ENCODE measurements at places on chromosomes 2 and 18. TPM values are rescaled to one million over a fixed set of nuclear protein-coding genes. Genes with fewer than 3 reads are reported as not detected.

DNA sequence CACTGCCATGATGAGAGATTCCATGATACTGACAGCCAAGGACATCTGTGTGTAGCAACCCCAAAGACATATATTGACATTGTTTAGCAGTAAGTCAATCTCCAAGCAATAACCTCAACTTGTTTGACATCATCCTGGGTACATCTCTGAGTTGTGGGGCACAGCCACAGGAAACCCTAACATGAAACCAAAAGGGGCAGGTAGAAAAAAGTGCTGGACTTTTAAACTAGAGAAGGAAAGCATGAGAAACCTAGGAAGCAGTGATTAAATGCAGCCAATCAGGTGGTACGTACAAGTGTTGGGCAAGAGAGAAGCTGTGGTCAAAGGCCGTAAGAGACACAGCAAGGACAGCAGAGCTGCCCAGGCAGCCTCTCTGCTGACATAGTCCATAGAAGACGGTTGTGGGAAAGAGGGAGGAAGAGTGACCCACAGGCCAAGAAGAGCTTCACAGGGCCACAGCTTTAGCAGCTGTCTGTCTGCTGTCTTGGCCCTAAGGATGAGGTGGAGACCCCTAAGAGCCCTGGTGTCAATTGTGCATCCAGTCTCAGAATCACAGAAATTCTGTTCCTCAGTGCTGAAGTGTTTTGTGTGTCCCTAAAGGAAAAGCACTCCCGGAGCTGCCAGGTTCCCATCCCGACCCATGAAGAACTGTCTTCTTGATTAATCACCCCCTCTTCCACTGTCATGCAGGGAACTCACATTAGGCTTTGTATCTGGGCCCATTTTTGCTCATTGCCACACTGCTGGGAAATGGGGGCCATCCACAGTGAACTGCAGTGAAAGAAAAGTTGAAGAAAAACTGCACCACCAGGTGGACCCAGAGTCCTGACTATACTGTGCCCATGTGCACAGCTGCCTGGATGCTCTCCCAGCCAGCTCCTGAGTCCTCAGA lies 25.4 kb upstream of the CHN1 start:
- no peak overlapping the region for H3K27ac ChIP-seq
- H3K36me3 ChIP-seq, result no peaks in the 10 kb centered on the region
- peak; percentile 14 for DNase-seq

Gene POTEJ
- total RNA-seq, result not detected

GRCh38 chr2:240820607-240821428 lies 799 bp upstream of the KIF1A start:
- H3K27ac ChIP-seq, result no peak overlapping the region
- no peaks in the 10 kb centered on the region for H3K36me3 ChIP-seq
- no peak for DNase-seq

Gene ALLC
- total RNA-seq, result not detected

DNA sequence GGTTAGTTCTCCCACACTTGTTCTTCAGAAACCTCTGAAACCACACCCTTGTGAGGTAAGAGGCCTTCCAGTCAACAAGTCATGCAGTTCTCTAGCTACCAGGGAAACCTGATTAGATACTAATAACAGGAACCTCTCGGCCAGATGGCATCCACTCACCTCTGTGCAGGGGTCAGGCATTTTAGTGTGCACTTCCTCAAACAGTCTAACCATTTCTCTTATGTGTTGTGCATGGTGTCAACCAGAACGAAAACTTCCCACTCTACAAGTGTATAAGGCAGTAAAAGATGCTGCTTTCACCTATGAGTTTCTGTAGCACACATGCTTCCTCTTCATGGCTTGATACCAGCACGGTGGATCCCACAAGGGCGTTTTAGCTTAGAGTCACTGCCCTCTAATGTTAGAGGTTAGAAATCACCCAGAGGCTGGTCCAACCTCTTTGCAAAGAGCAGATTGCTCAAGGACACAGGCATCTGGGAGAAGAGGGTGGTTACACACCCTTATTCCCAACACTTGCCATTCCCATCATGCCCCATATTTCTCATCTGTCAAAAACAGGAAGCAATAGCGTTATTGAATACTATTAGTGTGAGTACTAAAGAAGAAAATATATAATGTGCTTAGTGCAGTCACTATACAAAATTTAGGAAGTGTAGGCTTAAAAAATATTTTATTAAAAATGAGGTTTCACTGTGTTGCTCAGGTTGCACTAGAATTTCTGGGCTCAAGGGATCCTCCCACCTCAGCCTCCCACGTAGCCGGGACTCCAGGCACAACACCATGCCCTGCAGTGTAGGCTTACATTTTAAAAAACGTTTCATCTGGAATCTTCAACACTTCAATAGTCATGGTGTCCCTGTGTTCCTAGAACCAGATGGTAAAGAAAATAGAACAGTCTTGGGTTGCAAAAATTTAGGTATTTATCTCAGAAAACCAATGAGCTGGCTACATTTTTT lies 34.5 kb upstream of the RAB31 start:
- no peak for DNase-seq
- no peaks in the 10 kb centered on the region for H3K27me3 ChIP-seq
- no peaks in the 10 kb centered on the region for H3K36me3 ChIP-seq
- no peak overlapping the region for H3K27ac ChIP-seq

Gene LCLAT1
- total RNA-seq, result 17.6 TPM

Gene SSB
- 50.1 TPM for total RNA-seq

Gene CYP1B1
- total RNA-seq, result 5.6 TPM

- H3K27me3 ChIP-seq, result no peaks in the 10 kb centered on the region
- DNase-seq, result no peak
- peaks cover 2% of the 10 kb centered on the region for H3K4me1 ChIP-seq
- H3K4me3 ChIP-seq, result no peak overlapping the region
- H3K27ac ChIP-seq, result no peak overlapping the region
Measured at GRCh38 chr2:31235504-31235902, 1.6 kb downstream of the EHD3 start.

DNA sequence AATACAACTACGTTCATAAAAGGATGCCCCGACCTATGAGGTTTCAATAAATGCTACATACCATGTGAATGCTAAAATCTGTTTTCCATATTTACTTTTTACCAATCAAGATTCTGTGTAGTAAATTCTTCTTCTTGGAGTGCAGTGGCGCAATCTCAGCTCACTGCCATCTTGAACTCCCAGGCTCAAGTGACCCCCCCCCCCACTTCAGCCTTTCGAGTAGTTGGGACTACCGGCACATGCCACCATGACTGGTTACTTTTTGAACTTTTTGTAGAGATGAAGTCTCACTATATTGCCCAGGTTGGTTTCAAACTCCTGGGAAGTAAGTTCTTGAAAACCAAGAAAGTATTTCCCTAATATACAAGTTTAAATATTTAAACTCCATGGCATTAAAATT lies 14.4 kb upstream of the USP34 start:
- no peaks in the 10 kb centered on the region for H3K36me3 ChIP-seq
- H3K27ac ChIP-seq, result no peak overlapping the region
- DNase-seq, result no peak
- no peaks in the 10 kb centered on the region for H3K27me3 ChIP-seq
- H3K4me1 ChIP-seq, result no peaks in the 10 kb centered on the region

GRCh38 chr2:898319-898718 lies 52.3 kb upstream of the SNTG2 start:
- no peak for DNase-seq
- no peaks in the 10 kb centered on the region for H3K4me1 ChIP-seq
- H3K27me3 ChIP-seq, result no peaks in the 10 kb centered on the region
- no peak overlapping the region for H3K27ac ChIP-seq
- no peaks in the 10 kb centered on the region for H3K36me3 ChIP-seq

Gene ADRA2B
- 0.48 TPM for total RNA-seq

Gene CLEC4F
- total RNA-seq, result 0.11 TPM

DNA sequence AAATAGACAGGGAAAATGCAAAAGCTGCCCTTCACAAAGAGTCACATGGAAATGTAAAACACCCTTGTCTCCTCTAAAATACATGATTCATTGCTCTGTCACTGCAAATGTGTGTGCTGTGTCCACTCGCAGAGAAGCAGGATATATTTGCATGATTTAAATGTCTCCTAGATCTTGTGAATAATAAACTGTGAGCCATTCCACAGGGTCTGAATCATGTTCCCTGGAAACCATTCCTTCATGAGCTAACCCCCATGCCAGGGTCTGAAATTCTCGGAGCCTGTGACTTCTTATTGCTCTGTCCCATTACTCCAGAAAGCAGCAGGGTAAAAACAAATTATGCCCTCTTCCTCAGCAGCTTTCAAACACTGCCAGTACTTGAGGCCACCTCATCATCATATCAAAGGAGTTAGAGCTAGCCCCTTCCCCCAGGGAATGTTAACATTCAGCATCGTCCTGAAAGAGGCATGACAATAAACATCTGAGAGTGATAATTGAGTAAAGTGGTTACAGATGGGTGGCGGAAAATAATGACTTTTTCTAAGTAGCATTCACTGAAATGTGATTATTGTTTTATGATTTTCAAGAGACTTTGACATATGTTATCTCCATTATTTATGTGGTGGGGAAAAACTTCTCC lies 11.7 kb upstream of the CNGA3 start:
- no peaks in the 10 kb centered on the region for H3K36me3 ChIP-seq

DNA sequence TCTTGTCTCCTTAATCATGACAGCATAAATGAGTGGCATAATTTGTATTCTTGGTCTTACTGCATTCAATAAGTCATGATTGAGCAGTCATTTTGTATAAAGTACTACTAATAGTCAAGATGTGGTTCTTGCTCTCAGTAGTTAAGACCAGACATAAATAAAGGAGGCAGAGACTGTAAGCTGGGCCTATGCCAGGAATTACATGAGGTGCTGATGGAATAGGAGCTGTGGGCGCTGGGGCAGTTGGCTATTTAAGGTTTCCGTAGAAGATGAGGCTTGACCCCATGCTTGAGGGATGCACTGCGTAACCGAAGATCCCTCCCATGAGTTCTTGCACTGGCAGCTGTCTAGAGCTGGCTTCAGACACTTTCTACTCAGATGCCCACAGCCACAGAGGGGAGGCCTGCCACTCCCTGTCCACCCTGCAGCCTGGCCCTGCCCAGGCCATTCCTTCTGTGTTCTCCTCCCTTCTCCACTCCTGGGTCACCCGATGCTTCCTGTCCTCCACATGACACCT lies 150.9 kb upstream of the REV1 start:
- no peak overlapping the region for H3K4me3 ChIP-seq
- DNase-seq, result no peak
- peaks cover 16% of the 10 kb centered on the region for H3K4me1 ChIP-seq
- no peaks in the 10 kb centered on the region for H3K27me3 ChIP-seq
- H3K27ac ChIP-seq, result no peak overlapping the region
- no peaks in the 10 kb centered on the region for H3K36me3 ChIP-seq

Gene UGT1A4
- total RNA-seq, result not detected

Gene FAM228A
- 1.8 TPM for total RNA-seq

DNA sequence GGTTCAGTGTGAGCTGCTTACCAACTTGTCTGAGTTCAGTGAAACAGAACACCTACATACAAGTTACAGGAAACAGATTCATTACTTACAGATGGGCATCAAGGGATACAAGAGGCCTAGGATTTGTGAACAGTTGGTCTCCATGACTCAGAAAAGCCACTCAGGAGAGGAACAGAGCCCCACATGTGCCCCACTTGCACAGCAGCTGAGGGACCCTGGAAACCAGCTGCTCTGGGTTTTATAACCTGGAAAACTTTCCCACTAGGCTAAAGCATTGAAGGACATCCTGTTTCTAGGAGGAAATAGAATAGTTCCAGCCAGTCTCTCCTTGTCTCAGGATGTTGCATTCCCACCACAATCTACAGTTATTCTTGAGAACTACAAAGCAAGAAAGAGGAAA lies 530.0 kb downstream of the ZNF804A start:
- H3K36me3 ChIP-seq, result no peaks in the 10 kb centered on the region
- H3K4me1 ChIP-seq, result no peaks in the 10 kb centered on the region
- no peak overlapping the region for H3K27ac ChIP-seq
- DNase-seq, result no peak

DNA sequence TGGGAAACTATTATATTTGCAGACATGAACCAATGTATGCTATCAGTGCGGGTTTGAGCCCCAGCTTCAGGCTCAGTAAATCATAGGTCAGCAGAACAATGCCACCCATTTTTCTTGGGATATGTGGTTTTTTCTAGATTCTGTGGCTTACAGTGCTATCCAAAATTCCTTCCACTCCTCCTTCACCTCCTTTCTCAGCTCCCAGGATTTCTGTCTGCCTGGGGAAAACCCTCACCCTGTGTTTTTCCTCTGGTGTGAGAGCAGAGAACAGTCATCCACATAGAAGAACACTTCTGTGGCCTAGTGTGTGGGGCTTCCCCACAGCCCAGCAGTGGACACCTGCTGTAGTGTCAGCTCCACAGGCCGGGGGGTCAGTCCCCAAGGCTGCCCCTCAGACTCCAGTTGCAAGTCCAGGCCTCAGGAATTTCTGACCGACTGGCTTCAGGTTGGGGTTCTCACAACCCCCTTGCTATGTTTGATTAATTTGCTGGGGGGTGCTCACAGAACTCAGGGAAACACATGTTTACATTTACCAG lies 238.2 kb downstream of the LDLRAD4 start:
- H3K36me3 ChIP-seq, result no peaks in the 10 kb centered on the region
- no peak for DNase-seq
- H3K27ac ChIP-seq, result no peak overlapping the region
- no peaks in the 10 kb centered on the region for H3K4me1 ChIP-seq
- H3K4me3 ChIP-seq, result no peak overlapping the region

DNA sequence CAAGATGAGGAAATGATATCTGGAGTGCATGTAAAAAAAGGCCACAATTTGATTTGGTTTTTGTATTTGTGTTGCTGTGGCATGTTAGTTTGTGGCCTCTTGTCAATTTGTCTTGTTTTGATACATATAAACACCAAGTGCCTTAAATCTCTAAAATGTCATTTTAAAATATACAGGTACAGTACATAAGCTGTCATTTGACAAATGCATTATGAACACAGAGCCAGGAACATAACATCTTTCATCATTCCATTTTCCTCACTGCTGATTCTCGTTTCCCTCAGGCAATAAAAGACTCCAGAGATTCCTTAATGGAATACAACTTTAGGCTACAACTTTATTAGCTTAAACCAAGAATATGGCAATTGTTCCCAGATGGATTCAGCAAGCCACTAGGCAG lies 217.5 kb downstream of the ZNF804A start:
- no peaks in the 10 kb centered on the region for H3K36me3 ChIP-seq
- no peaks in the 10 kb centered on the region for H3K4me1 ChIP-seq
- H3K27ac ChIP-seq, result no peak overlapping the region

Gene UGT1A8
- total RNA-seq, result not detected

Measured in ovary (tissue), 10 donors.